ENCODE measurements at places on chromosomes 13 and 19.
A peak's percentile ranks its signal among the peaks of the same experiment; 100 is the strongest.

DNA sequence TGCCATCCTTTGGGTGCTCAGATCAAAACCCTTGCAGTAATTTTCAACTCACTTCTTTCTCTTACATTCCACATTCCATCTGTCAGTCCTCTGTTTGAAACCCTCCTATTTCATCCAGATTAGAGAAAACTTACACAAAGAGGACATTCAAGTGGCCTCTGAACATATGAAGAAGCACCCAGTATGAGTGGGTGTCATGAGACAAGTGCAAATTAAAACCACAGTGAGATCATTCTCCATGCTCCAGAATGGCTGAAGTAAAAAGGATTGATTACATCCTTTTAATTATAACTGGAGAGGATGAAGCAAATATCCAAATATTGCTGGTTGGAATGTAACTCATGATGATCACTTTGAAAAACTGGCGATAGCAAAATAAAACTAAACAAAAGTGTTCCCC, 96.5 kb downstream of the MIPEP start:
- DNase-seq = no peak

- peak; percentile 98 for DNase-seq
Observed at GRCh38 chr13:49443704-49444523, at the start of the genes CAB39L and SETDB2. CAB39L (minus strand) TSS chr13:49444064; CDS start chr13:49382910, 61,154 bp downstream. SETDB2 (plus strand) TSS chr13:49444274; CDS start chr13:49451894, 7,620 bp downstream.

DNA sequence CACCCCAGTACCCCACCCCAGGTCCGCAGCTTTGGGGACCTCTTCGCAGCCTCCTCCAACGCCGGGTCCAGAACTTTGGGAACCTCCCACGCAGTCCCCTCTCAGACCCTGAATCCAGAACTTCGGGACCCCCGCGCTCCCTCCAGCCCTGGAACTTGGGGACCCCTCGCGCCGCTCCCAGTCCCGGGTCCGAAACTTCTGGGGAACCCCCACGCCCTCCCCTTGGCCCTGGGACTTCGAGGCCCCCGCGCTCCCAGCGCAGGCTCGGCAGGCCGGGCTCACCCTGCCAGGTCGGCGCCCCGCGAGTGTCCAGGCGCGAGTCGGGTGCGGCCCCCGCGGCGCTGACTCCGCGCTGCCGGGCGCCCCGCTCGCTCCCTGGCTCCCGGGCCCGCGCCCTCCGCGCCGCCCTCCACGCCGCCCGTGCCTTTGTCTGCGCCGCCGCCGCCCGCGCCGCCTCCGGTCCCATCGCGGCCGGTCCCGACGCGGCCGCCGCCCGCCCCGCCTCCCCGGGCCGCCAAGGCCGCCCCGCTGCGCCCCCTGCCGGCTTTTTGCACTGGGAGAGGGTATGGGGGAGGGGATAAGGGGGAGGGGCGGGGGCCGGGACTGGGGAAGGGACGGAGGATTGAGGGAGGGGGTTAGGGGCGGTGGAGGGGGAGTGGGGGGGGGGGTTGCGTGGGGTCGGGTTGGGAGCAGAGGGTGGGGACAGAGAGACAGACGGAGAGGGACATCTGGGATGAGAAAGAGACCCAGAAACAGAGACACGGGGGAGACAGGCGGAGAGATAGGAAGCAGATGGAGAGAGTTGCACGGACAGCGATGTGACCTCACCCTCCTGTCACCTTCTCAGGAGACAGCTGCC, at the start of gene HOMER3:
TSS of gene HOMER3 (minus strand) at position 449 of the 859 bp plus-strand sequence. CDS start 2,235 bp downstream, outside the sequence.
- peak; percentile 71 for DNase-seq

DNA sequence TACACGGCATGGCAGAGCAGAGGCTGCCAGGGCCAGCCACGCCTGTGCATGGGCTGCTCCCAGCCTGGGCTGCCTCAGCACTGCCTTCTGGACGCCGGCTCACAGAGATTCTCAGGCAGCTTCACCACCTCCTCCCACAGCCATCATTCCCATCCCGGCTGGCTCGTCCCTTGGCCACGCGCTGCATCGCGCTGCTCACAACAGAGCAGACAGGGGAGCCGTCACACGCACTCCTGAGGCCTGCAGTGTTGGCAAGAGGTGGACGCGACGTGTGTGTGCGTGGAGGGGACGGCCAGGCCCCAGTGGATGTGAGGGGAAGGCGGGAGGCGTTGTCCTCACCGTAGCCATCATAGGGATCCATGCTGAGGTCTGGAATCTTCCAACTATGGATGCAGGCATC, 7.6 kb upstream of the PRKD2 start:
- DNase-seq = no peak

DNA sequence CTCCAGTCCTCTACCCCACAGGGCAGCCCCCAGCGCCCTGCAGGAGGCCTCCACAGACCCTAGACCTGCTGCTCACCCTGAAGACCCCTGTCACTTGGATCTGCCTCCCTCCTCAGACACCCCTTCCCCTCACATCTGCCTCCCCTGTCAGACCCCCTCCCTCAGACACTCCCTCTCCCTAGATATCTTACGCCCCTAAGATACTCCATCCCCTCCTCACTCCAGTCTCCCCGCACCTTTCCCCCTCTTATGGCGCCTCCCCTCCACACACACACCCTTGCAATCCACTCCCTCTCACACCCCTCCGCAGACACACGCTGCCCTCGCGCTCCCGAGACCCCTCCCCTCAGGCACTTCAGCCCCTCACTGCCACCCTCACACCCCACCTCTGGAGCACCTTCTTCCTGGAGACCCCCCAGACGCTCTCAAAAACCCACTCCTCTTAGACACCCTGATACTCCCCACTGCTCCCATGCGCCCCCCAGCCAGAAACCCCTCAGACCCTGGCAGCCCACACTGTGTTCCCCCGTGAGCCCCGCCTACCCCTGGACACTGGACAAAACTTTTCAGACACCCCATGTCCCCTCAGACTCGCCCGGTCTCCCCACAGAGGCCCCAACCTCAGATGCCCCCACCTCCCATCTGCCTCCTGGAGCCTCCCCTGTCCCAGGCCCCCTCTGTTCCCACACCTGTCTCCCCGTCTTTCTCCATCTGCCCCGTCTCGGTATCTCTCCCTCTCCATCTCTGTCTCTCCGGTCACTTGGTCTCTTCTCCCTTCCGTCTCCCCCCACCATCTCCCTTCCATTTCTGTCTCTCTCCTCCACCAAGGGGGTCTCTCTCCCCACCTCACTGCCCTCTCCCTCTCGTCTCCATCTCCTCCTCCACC, 14.5 kb downstream of the ERFL start:
- DNase-seq = no peak

DNA sequence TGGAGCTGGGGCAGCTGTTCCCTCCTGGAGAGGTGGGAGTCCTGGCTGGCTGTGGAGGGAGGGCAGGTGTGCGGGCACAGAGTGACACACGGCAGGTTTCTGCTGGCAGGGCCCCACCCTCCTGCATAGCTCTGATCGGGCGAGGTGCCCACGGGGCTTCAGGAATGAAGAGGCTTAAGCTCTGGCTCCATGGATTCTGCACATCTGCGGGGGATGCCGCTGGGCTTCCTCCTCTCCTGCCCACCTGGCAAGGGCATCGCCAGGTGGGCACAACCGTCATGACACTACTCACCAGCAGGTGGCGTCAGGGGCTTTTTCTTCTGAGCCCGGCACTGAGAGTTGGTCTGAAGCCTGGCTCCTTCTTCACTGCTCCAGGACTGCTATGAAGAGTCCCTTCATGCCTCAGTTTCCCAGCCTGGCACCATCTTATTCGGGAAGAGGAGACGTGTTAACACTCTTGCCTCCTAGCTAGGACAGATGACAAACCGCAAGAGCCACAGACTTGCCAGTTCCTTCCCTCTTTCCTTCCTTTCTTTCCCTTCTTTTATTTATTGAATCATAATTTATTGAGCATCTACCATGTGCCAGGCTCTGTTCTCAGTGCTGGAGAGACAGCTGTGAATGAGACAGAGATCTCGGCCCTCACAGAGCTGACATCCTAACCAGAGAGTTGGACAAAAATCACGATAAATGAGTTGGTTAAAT, 15.2 kb upstream of the PAK4 start:
- DNase-seq = peak; percentile 24

- peak; percentile 41 for DNase-seq
Observed at GRCh38 chr19:31113293-31113692, 235.9 kb downstream of the TSHZ3 start.

GRCh38 chr19:31310432-31311133, 38.7 kb downstream of the TSHZ3 start:
- no peak for DNase-seq

- DNase-seq = no peak
Observed at GRCh38 chr13:30396434-30397075, 25.7 kb upstream of the UBE2L5 start.

DNA sequence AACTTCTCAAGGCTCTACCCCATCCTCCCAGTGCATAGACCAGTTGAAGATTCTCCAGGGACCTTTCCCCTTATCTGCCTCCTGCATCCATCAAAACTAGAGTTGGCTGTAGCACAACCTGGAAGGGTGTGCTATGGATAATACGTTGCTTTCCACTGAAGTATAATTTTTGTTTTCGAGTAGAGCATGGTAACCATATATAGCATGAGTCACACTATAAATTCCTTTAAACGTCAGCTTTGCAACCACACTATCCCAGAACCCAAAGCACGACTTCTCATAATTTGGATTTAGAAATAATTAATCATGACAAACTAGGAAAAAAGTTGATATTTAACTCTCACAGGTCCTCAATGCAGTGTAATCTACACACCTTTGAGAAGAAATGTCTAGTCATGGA, 138.3 kb upstream of the NBEA start:
- DNase-seq = no peak

DNA sequence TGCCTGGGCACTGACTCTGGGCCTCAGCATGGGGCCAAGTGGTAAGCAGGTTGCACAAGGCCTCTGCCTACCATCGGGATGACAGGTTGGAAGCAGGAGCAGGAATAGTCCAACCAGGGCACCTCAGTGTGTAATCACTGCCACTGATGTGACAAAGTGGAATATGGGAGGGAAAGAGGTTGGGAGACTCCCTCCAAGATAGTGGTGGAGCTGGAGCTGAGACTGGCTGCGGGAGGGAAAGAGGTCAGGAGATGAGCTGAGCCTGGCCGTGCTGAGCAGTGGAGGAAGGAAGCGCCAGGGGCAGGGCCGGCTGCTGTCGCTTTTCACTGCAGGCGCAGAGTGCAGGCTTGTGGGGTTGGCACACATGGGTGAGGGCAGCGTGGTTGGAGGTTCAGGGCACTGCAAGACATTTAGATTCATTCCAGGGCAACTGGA, 6.8 kb downstream of the UPF3A start:
- DNase-seq = no peak

DNA sequence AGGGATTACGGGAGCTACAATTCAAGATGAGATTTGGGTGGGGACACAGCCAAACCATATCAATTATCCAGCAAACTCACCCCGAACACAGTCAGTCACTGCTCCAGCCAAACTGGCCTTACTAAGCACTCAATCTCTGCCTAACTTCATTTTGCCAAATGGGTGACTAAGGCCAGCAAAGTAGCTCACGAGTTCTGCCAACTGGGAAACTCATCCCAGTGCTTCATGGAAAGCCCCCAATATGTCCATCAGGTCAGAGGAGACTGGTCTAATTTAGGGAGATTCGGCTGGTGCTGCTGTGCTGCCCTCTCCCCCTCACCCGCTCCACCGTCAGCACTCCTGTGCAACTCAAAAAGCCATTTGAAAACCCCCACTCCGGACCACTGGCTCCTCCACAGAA, 324.0 kb downstream of the FOXO1 start:
- DNase-seq = no peak

DNA sequence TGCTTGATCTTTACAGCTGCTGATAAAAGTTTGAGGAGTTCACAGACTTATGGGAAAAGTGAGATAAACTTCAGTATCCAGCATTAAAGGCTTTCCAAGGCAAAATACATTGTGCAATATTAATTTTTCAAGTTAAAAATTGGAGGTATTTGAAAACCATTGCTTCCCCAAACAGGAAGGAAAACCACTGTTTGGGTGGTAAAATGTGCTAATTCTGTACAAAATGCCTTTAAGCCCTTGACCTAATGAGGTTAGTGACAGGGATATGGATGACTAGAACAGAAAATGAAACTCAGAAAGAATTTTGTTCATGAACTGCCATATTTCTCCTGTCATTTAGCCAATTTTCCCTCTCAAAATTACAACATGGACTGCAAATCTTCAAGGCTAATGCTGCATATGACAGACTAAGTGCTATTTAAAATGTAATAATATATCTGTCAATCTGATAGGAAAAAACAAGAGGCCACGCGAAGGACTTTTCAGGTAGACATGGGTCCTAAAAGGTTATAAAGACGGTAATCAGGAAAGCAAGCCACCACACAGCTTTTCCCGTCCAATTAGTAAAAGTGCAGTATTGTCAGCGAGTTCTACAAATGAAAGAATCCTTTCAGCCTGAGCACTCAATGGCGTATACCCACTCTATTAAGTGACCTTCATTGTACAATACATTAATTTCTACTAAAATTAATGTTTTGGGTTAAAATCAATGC, 212.8 kb downstream of the ENOX1 start:
- peak; percentile 59 for DNase-seq

DNA sequence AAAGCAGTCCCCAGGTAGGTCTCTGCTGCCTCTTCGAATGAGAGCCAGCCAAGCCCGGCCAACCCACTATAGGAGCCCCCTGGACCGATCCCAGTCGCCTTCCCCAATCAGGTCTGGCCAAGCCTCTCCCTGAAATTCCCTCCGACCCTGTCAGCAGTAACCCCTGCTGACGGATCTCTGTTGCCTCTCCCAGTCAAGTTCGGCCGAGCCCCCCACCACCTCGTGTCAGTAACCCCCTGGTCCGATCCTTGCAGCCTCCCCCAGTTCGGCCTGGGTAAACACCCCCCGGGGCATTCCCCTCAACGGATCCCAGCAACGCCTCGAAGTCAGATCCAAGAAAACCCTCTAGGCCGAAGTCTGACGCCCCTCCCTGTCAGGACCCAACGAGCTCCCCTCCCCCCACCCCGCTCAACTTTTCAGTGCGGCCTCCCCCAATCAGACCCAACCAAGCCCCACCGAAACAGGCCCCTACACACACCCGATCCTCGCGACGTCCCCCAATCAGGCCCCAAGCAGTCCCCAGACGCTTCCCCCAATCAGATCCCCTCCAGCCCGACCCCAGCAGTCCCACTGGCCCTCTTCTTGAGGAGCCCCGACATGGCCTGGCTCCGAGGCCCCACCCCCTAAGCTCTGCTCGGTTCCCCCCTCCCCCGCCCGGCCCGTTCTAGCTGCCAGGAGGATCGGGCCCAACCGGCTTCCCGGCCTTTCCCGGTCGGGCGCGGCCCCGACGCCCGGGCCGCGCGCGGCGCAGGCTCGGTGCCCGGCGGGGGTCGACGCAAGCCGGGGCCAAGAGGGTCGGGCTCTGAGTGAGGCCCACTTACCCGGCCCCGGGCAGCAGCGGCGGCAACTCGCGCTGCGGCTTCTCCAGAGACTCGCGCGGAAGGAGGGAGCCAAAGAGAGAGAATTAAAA, 1.8 kb downstream of the TNPO2 start:
- peak; percentile 75 for DNase-seq

DNA sequence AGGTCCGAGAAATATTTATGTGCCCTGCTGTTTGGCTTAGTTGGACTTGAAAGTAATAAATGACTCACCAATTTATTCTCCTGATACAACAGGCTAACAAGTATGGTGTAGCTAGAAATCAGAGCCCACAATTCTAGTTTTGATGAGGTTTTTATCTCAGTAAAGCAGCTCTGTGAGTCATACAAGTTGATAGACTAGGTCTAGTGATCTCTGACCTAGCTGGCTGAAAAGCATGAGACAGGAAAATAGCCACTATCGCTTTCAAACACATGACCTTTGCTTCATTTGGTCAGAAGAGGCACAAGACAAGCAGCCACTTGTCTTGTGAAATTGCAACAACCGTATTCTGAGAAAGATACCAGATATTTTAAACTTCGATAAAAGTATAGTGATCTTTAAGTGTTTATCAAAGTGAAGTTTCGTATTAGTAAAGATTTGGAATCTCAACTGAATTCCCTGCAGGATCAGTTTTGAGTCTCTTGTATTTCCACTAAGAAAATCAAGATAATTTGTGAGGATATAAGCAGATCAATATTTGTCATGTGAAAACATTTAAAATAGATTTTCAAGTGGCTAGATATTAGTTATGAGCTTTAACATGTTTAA, 126.7 kb downstream of the MAB21L1 start:
- no peak for DNase-seq
